ENCODE measurements at places on chromosomes 13 and 19.

- DNase-seq = no peak
Observed at GRCh38 chr13:22173610-22174009, 502.7 kb downstream of the FGF9 start.

DNA sequence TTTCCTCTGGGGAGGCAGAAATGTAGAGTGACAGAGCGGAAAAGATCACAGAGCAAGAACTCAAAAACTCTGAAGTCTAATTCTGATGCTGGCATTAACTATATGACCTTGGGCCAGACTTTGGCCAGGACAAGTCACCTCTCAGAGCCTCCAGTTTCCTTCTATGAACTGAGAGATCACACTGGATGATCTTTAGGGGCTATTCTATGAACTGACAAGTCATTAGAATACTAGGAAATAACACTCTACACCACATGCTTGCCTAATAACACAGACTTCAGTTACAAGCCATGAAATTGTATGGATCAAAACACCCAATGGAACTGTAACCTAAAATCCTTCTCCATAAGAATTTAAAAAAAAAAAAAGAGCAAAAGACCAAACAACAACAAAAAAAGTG is 16.9 kb downstream of the SLC25A30 start:
- no peak for DNase-seq

- no peak for DNase-seq
Observed at GRCh38 chr13:88707646-88708045, 1036.5 kb downstream of the SLITRK5 start.

DNA sequence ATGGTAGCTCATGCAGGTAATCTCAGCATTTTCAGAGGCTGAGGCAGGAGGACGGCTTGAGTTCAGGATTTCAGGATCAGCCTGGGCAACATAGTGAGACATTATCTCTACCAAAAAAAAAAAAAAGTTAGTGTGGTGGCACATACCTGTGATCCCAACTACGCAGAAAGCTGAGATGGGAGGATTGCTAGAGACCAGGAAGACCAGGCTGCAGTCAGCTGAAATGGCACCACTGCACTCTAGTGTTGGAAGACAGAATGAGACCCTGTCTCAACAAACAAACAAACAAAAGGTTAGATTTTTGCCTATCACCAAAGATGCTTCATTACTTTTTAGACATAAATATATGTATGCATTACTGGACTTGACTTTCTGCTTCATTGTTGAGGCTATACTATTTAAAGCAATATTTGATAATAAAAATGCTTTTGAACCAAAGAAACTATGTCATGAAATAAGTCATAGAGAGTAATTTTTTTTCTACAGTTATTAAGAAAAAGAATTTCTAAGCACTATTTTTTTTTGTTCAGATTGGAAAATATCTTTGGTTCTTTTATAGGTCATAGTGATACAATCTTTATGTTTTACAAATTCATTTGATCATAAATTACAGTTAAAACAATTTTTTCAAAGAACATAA is 1180.1 kb upstream of the ATXN8OS start:
- DNase-seq = no peak

GRCh38 chr19:41861116-41861768 is 1.2 kb downstream of the RPS19 start:
- peak; percentile 16 for DNase-seq

- no peak for DNase-seq
Observed at GRCh38 chr19:51572410-51572809, 1.3 kb downstream of the ZNF175 start.

DNA sequence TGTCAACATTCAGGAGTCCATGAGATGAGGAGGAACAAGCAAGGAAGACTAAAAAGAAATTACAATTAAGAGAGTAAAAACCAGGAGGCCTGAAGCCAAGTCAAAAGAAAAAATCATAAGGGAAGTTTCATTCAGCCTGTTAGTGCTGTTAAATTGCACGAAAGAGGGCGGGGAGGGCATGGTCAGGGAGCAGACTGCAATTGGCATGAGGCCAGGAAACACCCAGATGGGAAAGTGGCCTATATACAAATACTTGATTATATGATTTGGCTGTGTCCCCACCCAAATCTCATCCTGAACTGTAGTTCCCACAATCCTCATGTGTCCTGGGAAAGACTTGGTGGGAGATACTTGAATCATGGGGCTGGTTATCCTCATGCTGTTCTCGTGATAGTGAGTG is 43.9 kb downstream of the TNFSF13B start:
- no peak for DNase-seq

DNA sequence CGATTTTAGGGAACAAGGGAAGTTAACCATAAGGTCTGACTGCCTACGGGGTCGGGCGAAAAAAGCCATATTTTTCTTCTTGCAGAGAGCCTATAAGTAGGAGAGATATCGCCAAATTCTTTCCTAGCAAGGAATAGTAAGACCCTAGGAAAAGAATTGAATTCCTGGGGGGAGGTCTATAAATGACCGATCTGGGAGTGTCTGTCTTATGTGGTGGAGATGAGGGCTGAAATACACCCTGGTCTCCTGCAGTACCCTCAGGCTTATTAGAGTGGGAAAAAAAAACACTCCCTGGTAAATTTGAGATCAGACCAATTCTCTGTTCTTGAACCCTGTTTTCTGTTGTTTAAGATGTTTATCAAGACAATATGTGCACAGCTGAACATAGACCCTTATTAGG is 447.5 kb upstream of the ATXN8OS start:
- no peak for DNase-seq

DNA sequence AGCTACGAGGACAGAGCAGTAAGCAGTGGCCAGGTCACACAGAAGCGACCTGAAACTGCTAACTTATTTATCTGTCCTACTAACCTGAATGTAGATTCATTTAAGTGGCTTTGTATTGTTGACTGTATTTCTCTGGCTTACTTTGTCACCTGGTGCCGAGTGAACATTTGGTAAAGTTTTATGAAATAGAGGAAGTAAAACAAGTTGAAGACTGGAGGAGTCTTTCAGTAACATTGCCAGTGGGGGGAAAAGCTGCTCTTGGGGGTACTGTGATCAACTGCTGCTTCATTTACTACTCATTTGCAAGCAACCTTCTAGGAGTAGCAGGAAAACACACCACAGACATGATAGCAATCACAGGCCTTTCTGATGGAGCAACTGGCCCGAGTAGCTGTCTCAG is 615.0 kb downstream of the FGF9 start:
- no peak for DNase-seq

DNA sequence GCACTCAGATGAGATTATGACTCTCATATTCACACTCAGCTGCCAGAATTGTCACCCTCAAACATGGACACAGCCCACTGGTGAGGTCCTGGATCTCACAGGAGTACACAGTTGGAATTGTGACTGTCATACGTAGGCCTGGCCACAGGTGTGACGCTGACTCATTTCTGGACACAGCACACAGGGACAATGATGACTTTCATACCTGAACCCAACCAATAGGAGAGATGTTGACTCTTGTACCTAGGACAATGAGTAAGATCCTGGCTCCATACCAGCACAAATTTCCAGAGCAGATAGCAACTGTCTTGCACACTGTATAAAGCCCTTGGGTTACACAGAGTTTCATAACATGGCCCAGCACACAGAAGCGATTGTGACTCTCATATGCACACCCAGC is 46.4 kb downstream of the ZNF85 start:
- DNase-seq = no peak

Measured in stimulated activated naive CD8-positive, alpha-beta T cell treated with anti-CD3 and anti-CD28 coated beads, Interleukin-15, Interleukin-2, amounts not matched to agents 100 U/mL and 50 U/mL, for 24 hours (primary cell).